ENCODE measurements at places on chromosomes 3 and 15.
A peak's percentile ranks its signal among the peaks of the same experiment; 100 is the strongest.

DNA sequence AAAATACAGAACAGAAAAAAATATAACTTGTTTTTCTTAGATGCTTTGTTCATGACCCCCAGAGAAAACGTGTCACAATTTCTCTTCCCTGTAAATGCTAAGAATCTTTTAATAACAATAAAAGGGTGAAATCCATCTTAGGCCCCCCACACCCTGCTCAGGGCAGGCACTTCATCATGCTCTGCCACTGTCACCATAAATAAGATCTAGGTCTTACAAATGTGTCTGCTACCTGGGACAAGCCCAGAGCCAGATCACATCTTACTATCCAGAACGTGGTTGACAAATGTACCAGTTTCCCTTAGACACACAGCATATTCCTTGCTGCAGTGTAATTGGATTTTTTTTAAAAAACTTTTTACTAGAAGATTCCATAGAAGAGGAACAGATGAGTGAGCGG, 795.4 kb downstream of the AGBL1 start:
- no peak for DNase-seq

- no peak for DNase-seq
Observed at GRCh38 chr3:162641907-162642306, 1145.3 kb downstream of the OTOL1 start.

DNA sequence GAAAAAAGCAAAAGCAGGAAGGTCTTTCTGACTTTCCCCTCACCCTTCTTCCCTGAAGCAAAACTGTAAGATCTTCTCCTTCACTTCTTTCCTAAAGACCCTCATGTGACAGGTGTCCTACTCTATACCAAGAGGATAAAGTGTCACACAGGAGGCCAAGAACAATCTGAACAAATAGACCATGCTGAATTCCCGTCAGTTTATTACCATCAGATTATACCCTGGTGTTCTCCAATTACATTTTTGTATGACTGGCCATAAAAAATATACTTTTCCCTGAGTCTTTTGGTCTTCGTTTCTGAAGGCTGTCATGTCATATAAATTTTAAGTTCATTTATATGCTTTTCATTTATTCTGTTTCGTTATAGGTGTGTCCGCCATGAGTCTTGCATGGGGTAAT, 371.4 kb upstream of the CNTN4 start:
- no peak for DNase-seq

GRCh38 chr3:4633078-4634004, 140.2 kb downstream of the ITPR1 start:
- DNase-seq, result peak; percentile 67

GRCh38 chr15:85693277-85693676, 101.4 kb downstream of the KLHL25 start:
- DNase-seq, result no peak

All from A549 (cell line).